ENCODE measurements at places on chromosomes 1 and 21.

- no peak for DNase-seq
These were observed 753.2 kb upstream of the B3GALT2 start for GRCh38 chr1:193939585-193939984.

GRCh38 chr1:149962736-149963135 lies 26.1 kb upstream of the MTMR11 start:
- no peak for DNase-seq

GRCh38 chr1:29309075-29309474 lies 72.8 kb downstream of the PTPRU start:
- DNase-seq, result no peak

DNA sequence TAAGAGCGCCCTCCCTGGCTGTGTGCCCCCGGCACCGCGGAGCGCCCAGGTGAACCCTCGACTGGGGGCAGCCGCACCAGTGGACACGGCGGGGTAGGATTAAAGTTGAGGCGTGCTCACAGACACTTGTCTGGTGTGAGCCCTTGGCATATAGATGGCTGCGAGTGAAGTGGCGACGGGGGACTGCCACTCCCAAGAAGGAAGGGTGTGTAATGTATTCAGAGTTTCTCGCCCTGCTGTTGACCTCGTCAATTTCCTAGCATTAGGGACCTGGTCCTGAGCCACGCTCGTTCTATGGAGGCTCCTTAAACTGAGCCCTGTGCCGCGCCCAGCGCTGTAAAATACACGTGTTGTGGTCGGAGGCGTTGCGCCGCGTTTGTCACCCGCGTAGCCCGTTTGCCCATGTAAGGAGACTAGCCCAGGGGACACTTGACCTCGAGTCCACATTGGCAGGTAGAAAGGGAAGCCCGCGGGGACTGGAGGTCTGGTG lies 554 bp downstream of the EVA1C start:
- DNase-seq, result no peak

DNA sequence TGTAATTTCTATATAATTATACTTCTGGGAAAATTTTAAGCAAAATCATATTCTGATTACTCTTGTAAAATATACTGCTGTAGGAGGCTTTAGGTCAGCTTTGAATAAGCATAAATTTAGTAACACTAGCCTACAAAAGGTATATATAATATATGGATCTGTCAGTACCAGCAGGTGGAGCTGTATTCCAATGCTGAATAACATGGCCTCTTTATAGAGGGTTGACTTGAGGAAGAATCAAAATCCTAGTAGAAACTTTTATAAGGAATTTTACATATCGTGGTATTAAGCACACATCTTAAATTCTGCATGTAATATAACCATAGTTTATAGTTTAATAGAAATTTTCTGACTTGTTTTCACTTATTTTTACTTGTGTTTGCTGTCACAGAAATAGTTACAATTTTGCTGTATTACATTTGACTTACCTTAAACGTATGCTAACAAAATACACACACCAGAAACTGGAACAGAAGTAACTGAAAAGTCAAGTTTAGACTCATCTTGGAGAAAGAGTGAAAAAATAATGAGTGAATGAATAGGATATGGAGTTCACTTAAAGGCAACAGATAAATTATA lies 79.3 kb downstream of the HMCN1 start:
- peak; percentile 58 for DNase-seq

GRCh38 chr1:3022976-3023375 lies 1.7 kb downstream of the ACTRT2 start:
- DNase-seq, result no peak

DNA sequence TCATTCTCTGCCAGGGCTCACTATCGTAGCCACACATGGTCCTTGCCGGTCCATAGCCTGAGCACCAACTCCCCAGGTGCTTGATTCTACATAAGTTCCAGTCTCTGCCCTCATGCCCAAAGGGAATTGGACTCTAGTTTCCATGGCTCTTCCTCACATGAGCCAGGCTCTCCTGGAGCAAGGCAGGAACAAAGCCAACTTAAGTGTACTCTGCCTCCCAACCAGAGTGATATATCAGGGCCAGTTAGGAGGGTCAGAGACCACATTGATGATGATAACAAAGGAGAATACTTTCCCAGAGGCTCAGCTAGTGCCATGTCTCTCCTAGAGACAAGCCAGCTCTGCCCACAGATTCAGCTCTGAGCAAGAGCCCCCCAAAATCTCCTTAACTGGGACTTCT lies 70.9 kb downstream of the ERI3 start:
- peak; percentile 77 for DNase-seq

- no peak for DNase-seq
These were observed 58.2 kb downstream of the ZNF644 start for GRCh38 chr1:90963651-90964050.

- no peak for DNase-seq
These were observed 52.5 kb downstream of the TTC13 start for GRCh38 chr1:230926182-230926581.

- no peak for DNase-seq
These were observed 211.7 kb upstream of the POGK start for GRCh38 chr1:166627558-166627957.

DNA sequence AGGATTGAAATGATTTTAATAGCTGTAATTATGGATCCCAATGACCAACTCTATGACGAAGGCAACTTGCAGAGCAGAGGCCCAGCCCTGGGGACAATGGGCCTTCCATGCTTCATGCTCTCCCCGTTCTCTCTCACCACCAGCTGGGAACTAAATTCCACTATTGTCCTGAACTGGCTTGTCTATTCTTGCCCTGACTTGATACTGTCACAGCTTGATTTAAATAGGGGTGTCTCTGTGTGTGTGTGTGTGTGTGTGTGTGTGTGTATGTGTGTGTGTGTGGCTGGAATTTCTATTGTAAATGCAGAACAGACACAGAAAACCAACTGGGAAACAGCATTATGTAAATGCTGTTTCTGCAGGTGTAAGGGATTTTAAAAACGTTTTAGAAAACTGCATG lies 57.0 kb downstream of the SLC22A15 start:
- no peak for DNase-seq

GRCh38 chr1:203667616-203668015 lies 41.0 kb downstream of the ATP2B4 start:
- DNase-seq, result no peak

GRCh38 chr1:228863776-228864175 lies 128.5 kb downstream of the RHOU start:
- no peak for DNase-seq

DNA sequence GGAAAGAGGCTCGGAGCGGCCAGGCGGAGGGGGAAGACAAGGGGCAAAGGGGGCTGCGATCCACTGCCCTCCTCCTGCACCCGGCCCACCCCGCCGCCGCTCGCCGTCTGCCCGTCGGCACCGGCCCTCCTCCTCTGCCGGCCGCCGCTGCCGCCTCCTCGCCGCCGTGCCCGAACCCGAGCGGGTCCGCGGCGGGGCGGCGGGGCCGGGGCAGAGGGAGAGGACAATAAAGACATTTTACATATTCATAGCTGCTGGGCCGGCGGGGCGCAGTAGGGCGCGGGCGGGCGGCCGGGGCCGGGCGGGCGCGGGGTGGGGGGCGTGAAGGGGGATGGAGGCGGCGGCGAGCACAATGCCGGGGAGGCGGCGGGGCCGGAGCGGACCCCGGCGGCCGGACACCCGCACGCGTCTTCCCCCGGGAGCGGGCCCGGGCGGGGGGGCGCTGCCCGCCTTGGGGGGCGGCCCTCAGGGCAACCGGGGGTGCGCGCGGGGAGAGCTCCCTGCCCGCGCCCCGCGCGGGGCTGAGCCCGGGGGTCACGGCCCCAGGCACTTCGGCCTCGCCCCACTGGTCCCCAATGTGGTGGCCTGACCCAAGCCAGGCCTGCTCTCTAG lies 546 bp downstream of the POU2F1 start:
- no peak for DNase-seq

DNA sequence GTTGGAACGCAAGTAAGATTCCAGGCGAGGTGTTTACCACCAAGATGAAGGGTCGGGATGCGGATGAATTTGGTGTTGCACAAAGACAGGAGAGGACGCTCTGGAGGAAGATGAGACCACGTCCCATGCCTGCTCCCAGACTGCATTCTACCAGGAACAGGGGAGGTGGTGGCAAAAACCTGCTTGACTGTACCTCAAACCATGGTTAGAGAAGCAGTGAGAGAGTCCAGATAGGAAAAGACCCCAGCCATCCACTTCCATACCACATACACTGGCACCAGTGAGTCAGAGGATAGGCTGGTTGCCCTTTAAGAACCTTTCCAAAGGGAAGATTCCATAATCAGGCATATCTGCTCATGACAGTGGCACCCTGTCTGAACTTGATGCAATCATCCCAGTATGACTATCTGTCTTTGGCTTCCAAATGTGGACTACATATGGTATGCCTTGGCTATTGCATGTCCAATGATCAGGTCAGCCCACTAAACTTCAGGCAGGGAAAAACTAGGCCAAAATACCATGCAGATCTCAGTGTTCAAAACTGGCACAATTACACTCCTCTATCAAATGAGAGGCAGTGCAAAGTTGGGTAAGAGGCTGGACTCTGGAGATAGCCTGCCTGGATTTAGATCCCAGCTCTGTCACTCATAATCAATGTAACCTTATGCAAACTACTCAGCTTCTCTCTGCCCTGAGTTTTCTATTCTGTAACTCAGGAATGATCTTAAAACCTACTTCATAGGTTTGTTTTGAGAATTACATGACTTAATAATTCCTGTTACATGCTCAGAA lies 20.6 kb downstream of the NPR1 start:
- no peak for DNase-seq

GRCh38 chr1:211731456-211732292 lies 56.3 kb upstream of the NEK2 start:
- no peak for DNase-seq

DNA sequence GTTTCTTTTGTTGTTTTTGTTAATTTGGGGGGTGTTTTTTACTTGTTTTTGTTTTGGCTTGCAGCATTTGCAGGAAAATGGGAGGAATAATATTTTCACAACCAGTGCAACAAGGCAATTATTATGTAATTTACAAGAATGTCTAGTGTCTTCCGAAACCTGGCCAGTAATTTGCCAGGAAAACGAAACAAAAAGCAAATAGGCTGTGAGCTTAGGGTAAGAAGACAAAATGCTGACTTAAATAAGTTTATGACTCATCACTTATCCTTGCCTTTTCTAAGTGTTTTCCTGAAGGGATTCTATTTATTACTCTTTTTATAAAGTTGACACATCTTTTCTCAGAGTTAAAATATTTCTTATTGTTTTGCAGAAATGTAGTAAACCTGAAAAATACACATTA lies 49.8 kb downstream of the KCNT2 start:
- no peak for DNase-seq

DNA sequence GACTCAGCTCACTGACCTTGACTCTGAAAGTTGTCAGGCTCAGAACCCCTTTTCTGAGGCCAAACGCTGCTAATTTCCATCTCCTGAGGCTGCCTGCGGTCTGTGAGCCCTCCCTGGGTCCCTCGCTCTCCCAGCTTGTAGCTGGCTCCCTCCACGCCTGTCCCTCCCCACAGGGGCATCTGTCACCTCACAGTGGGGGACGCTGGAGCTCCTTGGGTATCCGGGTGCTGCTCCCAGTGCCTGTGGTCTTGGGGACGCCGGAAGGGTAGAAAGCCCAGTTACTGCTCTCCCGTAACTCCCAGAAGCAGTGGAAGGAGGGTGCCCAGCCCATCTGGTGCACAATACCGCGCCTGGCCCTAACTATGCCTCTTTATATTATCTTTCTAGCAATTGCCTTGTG lies 13.0 kb upstream of the MMEL1 start:
- DNase-seq, result no peak

DNA sequence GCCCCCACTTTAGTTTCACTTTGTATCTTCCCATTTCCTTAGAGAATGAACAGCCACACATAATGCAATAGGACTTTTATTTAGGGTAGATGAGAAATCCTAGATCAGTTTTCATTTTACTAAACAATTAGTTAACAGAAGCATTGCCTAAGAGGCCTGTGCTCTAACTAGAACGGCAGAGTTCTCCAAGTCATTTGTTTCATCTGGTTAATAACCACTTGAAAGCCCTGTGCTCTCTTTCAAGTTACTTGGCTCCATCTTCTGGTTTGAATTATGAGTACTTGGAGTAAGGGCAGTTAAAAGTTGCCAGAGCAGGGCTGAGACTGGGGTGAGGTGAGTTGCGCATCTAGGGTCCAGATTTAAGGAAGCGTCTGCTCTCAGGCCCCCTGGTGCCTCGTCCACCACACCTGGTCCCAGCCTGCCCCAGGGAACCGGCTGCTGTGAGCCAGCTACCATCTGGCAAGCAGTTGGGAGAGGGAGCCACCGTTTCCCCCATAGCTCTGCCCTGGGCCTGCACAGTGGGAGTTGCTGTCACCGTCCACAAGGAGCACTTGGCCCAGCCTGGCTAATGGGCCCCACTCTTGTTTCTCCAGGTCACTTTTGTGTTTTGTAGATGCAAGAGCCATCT lies 18.1 kb upstream of the SLC44A3 start:
- DNase-seq, result peak; percentile 73

GRCh38 chr1:172095846-172096245 lies 254.5 kb downstream of the DNM3 start:
- DNase-seq, result no peak

DNA sequence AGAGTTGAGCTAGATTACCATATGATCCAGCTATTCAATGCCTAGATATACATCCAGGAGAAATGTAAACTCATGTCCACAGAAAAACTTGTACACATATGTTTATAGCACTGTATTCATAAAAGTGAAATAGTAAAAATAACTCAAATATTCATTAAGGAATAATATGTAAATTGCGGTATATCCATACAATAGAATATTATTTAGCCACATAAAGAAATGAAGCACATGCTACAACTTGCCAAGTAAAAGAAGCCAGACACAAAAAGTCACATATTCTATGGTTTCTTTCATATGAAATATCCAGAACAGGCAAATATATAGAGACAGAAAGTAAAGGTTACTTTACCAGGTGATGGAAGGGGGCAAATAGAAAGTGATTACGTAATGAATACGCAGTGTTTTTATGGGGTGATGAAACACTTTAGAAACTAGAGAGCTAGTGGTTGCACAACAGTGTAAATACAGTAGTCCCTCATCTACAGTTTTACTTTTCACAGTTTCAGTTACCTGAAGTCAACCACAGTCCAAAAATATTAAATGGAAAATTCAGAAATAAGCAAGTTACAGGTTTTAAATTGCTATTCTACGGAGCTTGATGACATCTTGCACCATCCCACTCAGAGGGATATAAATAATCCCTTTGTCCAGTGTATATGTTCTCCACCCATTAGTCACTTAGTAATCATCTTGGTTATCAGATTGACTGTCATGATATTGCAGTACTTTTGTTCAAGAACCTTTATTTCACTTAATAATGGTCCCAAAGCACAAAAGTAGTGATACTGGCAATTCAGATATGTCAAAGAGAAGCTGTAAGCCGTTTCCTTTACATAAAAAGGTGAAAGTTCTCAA lies 62.3 kb downstream of the ZNF644 start:
- DNase-seq, result no peak

DNA sequence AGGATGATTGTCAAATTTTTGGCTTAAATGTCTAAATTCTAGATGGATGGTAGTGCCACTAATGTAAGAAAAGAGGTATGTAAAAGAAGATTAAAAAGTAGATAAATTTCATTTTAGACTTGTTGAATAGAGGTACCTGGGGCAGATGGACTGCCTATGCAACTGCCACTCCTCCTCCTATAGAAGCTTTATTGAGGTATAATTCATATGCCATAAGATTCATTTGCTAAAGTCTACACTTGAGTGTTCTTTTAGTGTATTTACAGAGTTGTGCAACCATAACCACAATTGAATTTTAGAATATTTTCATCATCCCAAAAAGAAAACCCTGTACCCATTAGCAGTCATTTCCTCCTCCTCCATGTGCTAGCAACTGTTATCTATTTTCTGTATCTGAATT lies 70.6 kb downstream of the FNBP1L start:
- no peak for DNase-seq

Data from NCI-H1092 treated with DMSO at 0.1 percent for 48 hours (cell line).